ENCODE measurements at places on chromosomes 2 and 18. TPM values are rescaled to one million over a fixed set of nuclear protein-coding genes. Genes with fewer than 3 reads are reported as not detected.

SKOR2 gene
- total RNA-seq, result not detected

CLEC4F gene
- 0.10 TPM for total RNA-seq

TSN gene
- 50.8 TPM for total RNA-seq

YES1 gene
- 227 TPM for total RNA-seq

TP53I3 gene
- 114 TPM for total RNA-seq

CCDC141 gene
- 0.13 TPM for total RNA-seq

DSC2 gene
- total RNA-seq, result 0.07 TPM

MAPK4 gene
- total RNA-seq, result not detected

REEP1 gene
- 0.40 TPM for total RNA-seq

POTEC gene
- not detected for total RNA-seq

RTKN gene
- total RNA-seq, result 5.6 TPM

CCT7 gene
- total RNA-seq, result 488 TPM

MRPL33 gene
- total RNA-seq, result 175 TPM

CRYGC gene
- not detected for total RNA-seq

ROCK2 gene
- 30.6 TPM for total RNA-seq

UCN gene
- total RNA-seq, result not detected

THSD7B gene
- total RNA-seq, result not detected

CD28 gene
- total RNA-seq, result not detected

DUSP28 gene
- total RNA-seq, result 3.5 TPM

XPO1 gene
- total RNA-seq, result 136 TPM

IL1R2 gene
- not detected for total RNA-seq

STPG4 gene
- 0.33 TPM for total RNA-seq

LRATD1 gene
- 3.8 TPM for total RNA-seq

AQP4 gene
- total RNA-seq, result not detected

FSHR gene
- not detected for total RNA-seq

LHCGR gene
- total RNA-seq, result not detected

TUBA4A gene
- 13.6 TPM for total RNA-seq

ALPP gene
- not detected for total RNA-seq

ZNF892 gene
- 2.6 TPM for total RNA-seq

AMER3 gene
- total RNA-seq, result not detected

SCYGR5 gene
- total RNA-seq, result not detected

EFEMP1 gene
- total RNA-seq, result 1,504 TPM

RAPGEF4 gene
- 7.2 TPM for total RNA-seq

CDH20 gene
- total RNA-seq, result 0.07 TPM

SLC14A1 gene
- not detected for total RNA-seq

HOXD4 gene
- 3.8 TPM for total RNA-seq

AQP12A gene
- not detected for total RNA-seq

NOTO gene
- not detected for total RNA-seq

ACADL gene
- not detected for total RNA-seq

SERPINB12 gene
- not detected for total RNA-seq

PTH2R gene
- total RNA-seq, result not detected

DQX1 gene
- total RNA-seq, result not detected

RBBP8 gene
- total RNA-seq, result 17.1 TPM

ST8SIA5 gene
- not detected for total RNA-seq

XRCC5 gene
- total RNA-seq, result 209 TPM

KCMF1 gene
- 52.4 TPM for total RNA-seq

LNPK gene
- 4.7 TPM for total RNA-seq

ANAPC1 gene
- total RNA-seq, result 60.8 TPM

SULT1C4 gene
- total RNA-seq, result 4.1 TPM

Measured in mammary microvascular endothelial cell (primary cell).